ENCODE measurements at places on chromosomes 13 and 19.

DNA sequence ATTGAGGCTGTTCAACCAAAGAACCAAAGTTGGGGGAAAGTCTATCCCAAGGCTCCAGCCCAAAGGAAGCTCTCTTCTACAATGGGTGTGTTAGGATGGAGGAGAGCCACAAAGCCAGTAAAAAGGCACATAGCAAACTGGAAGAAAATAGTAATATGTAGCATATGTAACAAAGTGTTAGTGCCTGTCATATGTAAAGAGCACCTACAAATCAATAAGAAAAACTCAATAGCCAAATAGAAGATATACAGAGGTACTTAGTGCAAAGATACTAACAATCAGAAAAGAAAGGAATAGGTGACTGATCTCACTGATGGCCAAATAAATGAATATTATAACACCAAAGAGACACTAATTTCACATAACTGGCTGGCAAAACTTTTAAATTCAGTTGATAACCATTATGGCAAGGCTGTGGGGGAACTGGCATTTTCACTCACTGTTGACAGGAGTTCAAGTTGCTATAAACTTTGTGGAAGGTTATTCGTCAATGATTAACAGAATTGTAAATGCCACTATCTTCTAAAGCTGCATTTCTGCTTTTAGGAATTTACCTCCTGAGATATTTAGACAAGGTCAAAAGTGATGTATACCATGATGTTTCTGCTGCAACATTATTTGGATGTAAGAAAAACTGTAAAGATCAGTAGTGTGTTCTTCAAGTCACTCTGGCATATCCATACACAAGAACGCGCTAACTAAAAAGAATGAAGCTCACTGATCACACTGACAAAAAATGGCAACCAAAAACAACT is 110.8 kb downstream of the GNG7 start:
- DNase-seq, result no peak

DNA sequence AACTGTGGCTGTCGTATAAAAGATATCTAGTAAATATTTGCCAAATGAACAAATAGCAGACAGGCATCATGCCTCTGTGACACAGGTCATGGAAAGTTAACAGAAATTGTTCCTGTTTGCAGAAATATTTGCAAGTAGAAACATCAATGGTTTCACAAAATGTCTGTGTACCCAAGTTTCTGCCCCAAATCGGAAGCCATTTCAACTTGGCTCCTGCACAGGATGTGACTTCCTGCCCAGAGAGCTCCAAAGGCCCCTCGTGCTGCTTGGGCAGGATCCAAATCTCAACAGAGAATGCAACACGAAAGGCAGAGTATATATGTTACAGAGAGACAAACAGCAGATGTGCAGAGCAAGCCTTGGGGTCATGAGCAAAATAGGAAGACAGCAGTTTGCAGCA is 95.5 kb upstream of the SERP2 start:
- no peak for DNase-seq

GRCh38 chr19:12946092-12946721 is 545 bp downstream of the RAD23A start:
- no peak for DNase-seq

DNA sequence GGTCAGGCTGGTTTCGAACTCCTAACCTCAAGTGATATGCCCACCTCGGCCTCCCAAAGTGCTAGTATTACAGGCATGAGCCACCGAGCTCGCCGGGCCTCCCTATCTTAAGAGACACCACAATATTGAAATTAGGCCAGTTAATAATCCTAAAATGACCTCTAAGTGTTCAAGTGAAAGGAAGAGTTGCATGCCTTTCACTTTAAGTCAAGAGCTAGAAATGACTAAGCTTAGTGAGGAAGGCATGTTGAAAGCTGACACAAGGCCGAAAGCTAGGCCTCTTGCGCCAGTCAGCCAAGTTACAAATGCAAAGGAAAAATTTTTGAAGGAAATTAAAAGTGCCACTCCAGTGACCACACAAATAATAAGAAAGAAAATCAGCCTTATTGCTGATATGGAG is 144.5 kb upstream of the FNDC3A start:
- no peak for DNase-seq

DNA sequence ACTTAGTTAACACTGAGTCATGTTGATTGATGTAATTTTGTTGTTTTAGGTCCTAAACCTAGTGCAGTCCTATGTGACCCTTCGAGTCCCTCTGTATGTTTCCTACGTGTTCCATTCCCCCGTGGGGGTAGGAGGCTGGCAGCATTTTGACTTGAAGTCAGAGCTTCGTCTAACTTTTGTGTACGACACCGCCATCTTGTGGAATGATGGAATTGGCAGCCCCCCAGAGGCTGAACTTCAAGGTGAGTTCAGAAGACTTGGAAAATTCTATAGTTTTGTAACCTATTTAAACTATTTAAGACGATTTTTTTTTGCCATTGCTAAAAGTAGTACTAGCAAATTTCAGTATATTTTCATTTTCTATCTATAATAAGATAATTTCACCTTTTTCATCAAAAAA is 117.9 kb downstream of the STOML3 start:
- DNase-seq, result no peak

GRCh38 chr13:50934735-50935435 is 25.3 kb downstream of the RNASEH2B start:
- DNase-seq, result no peak

GRCh38 chr19:4866595-4867424 is 657 bp downstream of the PLIN3 start:
- no peak for DNase-seq

DNA sequence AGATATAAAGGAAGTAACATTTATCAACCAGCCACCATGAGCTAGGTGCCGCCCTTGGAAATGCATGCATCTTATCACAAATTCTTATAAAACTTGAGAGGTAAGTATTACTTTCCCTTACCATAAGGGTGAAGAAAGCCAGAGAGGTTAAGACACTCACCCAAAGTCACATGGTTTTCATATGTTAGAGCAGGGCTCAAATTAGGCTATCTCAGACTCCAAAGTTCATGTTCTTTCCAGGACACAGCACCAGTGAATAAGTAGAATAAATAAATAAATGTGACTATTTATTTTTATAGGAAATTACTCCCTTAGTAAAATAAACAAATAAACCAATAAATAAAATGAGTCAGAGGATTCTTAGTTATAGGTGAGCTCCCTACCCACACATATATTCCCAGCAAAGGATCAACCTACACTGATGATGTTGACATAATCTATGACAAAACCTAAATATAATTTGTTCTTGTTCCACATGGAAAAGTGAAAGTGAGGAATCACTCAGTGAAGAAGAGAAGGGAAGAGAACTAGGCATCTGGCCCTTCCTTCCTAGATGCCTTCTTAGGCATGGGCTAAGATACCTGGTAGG is 27.2 kb downstream of the SPRY2 start:
- DNase-seq, result no peak
